ENCODE measurements at places on chromosomes 7 and 10.

DNA sequence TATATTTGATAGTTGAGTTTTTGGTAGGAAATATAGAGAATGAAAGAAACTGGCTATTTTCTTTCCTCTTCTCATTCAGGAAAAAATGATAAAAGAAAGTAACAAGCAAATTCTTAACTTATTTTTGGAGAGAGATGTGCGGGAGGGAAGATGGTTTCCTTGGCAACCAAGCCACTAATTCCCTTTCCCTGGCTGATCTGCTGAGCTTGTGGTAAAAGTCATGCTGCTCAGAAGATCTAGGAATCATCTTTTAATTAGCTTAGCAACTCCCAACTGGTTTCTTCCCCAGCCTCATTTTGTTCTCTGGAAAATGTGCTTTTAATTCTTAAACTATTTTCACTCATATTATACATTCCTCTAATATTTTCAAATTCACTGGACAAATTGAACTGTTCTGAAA lies 11.8 kb downstream of the UROS start:
- no peak for DNase-seq

DNA sequence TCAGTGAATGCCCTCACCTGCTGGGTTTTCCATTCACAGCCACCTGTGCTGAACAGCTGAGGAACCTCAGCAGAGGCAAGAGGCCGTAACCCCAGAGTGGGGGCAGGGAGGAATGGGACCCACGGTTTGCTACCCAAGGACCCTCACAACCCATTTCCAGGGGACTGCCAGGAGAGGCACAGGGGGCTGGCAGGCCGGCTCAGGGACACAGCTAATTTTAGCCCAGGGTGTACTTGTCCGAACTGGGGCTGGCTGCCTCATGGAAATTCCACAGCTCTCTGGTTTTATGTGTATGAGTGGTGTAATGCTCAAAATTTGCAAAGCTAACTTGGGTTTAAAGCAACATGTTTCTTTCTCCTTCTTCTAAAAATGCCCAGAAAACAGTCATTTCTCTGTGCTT lies 42.2 kb downstream of the MINDY4 start:
- DNase-seq, result no peak

DNA sequence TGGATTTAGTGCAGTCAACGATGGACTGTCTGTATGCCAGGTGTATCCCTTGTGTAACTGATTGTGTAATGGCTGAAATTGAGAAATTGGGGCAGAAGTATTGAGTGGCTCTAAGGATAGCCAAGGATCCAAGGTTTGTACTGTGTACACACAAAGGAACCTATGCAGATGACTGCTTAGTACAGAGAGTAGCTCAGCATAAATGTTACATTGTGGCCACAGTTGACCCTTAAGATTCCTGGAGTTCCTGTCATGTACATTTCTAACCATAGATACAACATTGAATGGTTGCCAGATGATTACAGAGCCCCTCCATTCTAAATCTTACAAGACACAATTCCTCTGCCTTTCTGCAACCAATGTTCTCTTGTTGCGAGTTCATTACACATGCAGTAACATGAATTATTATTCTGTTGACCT lies 25.3 kb downstream of the CCDC126 start:
- no peak for DNase-seq

GRCh38 chr7:33813331-33813730 lies 92.0 kb upstream of the BMPER start:
- no peak for DNase-seq

GRCh38 chr7:155972651-155973390 lies 160.6 kb upstream of the SHH start:
- no peak for DNase-seq

DNA sequence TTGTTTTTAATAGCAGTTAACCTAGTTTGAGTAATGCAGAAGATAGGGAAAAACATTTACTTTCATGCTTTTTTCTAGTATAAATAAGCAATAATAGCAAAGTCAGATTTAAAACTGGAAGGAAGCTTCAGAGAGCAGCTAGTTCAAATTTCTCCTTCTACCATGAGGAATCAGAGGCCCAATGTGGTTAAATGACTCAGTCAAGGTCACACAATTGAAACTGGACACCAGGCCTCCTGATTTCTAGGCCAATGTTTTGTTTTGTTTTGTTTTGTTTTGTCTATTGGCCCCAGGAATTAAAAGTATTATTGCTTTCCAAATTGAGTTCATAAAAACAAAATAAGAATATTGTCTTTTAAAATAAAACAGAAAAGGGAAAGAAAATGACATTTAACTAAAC lies 122.3 kb downstream of the TRIL start:
- no peak for DNase-seq

- DNase-seq, result no peak
Measured at GRCh38 chr10:8006274-8006999, 48.1 kb upstream of the GATA3 start.

Measured in NB4 (cell line).